Thoracic aorta endothelial cell (primary cell): ENCODE measurements at places on chromosomes 11 and 22. TPM values are rescaled to one million over a fixed set of nuclear protein-coding genes. Genes with fewer than 3 reads are reported as not detected.

RBFOX2 gene
- total RNA-seq = 160 and 181 TPM in 2 replicates

OR4A16 gene
- not detected in 2 replicates for total RNA-seq

NUP98 gene
- 159 and 180 TPM in 2 replicates for total RNA-seq

MS4A15 gene
- not detected in 2 replicates for total RNA-seq

OR56A4 gene
- not detected in 2 replicates for total RNA-seq

MRGPRF gene
- under 0.01 TPM in 1 of 2 replicates, not detected in the other for total RNA-seq

TRIM22 gene
- total RNA-seq = 114 and 115 TPM in 2 replicates

HMOX1 gene
- 91.4 and 96.1 TPM in 2 replicates for total RNA-seq

ST14 gene
- total RNA-seq = not detected in 2 replicates

SOX6 gene
- under 0.01 and 0.40 TPM in 2 replicates for total RNA-seq

CD3E gene
- total RNA-seq = not detected in 2 replicates

SESN3 gene
- total RNA-seq = 7.6 and 11.6 TPM in 2 replicates
